Mesendoderm (in vitro differentiated cells): ENCODE measurements at places on chromosomes 11 and 22.

GRCh38 chr11:63844836-63845235 is 5.9 kb downstream of the MARK2 start:
- DNase-seq: no peak

DNA sequence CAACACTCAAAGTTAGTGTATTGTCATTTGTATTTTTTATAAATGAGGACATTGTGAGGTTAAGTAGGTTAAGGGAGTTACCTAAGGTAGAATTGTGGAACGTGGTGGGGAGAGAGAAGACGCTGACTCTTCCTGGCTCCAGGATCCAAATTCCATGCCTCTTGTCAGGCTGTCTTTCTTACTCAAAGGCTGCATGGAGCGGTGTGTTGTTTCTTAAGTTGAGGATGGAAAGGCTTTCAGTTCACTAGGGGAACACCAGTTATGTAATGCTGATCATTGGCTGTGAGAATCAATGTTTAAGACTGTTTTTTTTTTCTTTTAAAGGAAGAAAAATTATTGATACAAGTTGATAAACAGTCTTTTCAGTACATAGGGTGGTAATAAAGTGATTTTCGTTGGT is 2.9 kb downstream of the UBE2L3 start:
- DNase-seq: no peak

- DNase-seq: no peak
Measured at GRCh38 chr11:33147559-33147958, 13.7 kb downstream of the CSTF3 start.

DNA sequence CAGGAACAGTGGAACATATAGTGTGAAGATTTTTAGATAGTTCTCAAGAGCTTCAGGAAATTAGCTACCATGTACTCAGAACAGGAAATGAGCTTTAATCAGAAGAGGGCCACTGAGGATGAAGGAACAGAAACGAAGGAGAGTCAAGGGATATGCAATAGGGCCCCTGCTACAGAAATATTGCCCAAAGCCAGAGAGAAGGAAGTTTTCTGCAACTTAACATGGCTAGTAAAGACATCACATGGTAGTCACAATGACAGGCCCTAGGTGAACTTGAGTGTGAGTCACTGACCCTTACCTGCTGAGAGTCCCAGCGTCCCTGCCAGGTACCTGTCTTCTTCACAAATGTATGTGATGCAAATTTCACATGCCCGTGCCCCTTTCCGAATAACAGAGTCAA is 25.2 kb upstream of the CARD16 start:
- no peak for DNase-seq

GRCh38 chr22:45499746-45500145 is 2.9 kb upstream of the FBLN1 start:
- peak; percentile 69 for DNase-seq

DNA sequence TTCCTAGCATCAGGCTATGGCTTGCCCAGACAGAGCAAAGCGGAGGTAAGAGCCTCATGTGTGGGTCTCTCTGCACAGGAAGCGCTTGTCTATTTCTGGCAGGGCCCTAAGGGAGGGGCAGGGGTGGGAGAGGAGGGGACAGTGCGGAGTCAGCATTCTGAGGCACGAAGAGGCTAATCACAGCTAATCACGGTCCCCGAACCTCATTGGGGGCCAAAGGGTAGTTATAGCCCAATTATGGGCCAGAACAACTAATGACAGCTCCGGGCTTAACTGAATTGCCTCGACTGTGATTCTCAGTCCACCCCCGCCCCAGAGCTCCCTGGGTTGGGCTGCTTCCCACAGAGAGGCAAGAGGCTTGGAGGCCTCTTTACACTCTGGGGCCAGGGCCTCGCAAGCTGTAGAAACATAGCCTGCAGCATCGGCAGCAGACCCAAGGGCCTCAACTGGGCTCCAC is 72.7 kb upstream of the PRDM11 start:
- no peak for DNase-seq

GRCh38 chr11:123478352-123478987 is 48.4 kb downstream of the GRAMD1B start:
- peak; percentile 93 for DNase-seq

DNA sequence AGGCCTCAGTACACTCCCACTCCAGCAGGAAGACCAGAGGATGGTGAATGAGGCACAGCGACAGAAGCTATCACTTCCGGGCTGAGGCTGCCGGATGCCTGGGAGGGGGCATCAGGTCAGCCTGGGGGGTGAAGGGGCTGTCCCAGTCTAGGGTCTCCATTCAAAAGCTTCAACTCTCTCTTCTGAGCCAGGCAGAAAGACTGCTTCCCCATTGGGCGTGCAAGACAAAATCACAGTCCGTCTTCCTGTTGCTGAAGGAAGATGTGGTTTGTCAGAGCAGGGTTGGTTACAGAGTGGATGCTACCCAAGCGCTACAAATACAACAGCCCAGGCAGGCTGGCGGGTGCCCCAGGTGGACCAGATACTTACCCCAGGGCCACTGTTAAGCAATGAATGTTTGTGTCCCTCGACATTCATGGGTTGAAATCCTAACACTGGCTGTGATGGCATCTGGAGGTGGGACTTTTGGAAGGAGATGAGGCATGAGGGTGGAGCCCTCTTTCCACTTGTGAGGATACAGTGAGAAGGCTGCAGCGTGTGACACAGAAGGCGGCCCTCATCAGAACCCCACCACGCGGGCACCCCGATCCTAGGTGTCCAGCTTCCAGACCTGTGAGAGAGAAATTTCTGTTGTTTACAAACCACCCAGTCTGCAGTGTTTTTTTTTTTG is 12.0 kb downstream of the UPK3A start:
- no peak for DNase-seq

DNA sequence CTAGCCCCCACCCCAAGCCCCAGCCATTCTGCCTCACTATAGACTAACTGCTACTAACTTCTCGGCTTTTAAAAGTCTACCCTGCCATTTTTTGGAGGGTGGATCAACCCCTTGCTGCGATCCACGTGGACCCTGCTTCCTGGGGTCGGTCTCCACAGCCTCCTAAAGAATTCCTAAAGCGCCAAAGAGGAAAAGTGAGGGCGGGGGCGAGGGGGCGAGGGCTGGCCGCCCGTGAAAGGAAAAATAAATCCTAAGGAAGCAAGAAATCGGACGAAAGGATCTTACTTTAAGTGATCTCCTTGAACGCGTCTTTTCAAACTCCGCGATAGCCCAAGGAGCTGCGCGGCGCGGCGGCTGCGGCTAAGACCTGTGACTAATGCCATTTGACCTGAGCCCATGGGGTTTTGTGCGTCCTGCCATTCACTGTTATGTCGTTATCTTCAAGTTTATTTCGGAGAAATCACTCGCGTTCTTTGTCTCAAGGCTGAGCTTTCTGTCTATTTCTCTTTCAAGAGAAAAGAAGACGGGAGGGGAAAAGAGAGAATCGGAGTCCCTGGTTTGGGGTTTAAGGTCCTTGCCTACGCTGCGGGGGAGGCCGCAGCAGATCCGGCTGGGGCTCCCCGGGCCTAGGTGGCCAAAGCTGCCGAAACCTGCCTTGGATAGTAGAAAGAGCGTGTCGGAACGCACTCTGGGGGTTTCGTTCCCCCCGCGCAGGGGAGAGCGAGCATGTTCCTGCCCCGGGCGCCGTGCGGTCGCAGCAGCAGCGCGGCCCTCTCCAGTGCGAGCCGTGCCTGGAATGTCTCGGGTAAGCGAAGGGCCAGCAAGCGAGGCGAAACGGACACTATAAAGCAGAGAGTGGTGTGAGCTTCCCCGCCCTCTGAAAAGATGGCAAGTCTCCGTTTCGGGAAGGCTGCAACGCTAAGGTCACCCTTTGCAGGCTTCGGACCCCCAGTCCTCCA is 2.8 kb upstream of the DBX1 start:
- peak; percentile 78 for DNase-seq

- peak; percentile 47 for DNase-seq
Measured at GRCh38 chr11:130163346-130164220, 4.0 kb downstream of the ST14 start.

DNA sequence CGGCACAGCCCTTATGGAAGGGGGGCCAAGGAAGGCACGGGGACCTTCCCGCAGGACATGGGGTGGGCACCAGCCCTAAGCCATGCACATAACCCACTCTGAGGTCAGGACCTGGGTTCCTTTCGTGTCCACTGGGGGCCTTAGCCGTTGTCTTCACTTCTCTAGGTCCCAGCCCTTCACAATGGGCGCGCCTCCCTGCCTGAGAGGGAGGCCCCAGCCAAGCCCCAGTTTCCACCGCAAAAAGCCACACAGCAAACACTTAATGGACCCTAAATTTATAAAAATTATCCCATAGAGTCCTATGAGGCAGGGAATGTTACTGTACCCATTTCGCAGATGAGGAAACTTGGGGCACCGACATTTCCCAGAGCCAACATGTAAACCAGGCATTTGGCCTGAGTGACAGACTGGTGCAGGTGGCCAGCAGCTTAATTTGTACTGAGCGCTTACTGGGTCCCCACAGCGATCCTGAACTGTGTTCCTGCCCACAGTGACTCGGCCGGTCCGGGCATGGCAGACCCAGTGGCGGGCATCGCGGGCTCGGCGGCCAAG is 1.2 kb downstream of the GAS2L1 start:
- no peak for DNase-seq

GRCh38 chr22:22194931-22195264 is 49.7 kb upstream of the VPREB1 start:
- no peak for DNase-seq

GRCh38 chr11:128767591-128768001 is 73.7 kb downstream of the FLI1 start:
- DNase-seq: no peak

DNA sequence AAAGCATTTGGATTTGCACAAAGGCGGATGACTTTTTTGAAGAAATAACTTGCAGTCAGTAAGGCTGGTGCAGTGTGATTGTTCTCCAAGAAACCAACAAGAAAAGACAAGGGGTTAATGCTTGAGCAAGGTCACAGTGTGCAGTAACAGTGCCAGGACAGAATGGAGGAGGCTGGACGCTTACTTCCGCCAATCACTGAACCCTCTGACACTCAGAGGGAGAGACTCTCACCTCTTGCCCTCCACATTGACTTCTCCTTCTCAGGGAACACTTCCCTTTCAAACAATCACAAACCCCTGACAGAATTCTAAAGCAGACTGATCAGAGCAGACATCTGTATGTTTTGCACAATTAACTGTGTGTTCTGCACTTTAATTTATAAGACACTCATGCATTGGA is 228.4 kb downstream of the BLID start:
- no peak for DNase-seq

DNA sequence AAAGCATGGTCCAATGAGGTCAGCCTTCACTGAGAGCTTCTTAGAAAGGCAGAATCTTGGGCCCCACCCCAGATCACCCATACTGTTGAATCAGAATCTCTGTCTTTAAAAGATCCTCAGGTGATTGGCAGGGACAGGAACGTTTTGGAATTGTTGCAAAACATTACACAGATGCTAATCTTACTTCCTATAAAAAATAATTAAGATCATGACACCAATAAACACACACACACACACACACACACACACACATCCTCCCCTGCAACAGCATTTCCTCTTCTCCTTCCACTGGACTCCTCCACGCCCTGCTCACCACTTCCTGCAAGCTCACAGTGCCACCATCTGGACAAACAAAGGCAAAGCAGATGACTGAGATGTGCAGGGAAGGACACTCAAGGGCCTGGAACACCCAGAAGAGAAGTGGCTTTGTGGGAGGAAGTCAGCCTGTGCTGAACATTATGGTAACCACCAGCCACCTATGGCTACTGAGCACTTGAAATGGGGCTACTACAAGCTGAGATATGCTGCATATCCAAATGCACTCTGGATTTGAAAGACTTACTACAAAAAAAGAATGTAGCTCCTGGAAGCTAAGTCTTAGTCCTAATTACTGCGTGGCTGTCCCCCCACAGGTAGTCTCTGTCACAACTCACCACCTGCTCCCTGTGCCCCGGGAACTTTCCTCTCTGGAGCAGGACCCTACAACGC is 65.6 kb downstream of the BTG4 start:
- DNase-seq: peak; percentile 94

- DNase-seq: no peak
Measured at GRCh38 chr11:21635394-21636145, 557.3 kb upstream of the ANO5 start.

- no peak for DNase-seq
Measured at GRCh38 chr11:110003426-110003825, 89.8 kb upstream of the ZC3H12C start.

- no peak for DNase-seq
Measured at GRCh38 chr11:67376873-67377808, 3.7 kb upstream of the CLCF1 start.

- peak; percentile 33 for DNase-seq
Measured at GRCh38 chr11:64164392-64165312, 1.3 kb downstream of the MACROD1 start.

GRCh38 chr11:117431436-117431835 is 103.8 kb downstream of the CEP164 start:
- no peak for DNase-seq

DNA sequence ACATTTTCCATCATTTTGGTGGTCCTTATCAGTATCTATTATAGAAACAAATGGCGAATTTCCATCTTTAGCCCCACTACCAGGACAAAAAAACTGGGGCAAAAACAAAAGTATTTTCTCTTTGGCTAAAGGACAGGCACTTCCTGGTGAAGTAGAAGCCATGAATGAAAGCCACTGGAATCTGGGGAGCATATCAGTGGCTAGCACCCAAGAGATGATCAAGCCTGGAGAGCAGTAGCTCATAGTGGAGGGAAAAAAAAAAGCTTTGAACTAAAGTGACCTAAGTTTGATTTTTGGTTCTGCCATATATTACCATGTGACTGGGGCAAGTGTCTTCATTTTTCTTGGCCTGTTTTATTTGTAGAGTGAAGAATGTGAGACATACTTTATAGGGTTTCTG is 272.3 kb downstream of the GUCY1A2 start:
- DNase-seq: no peak

DNA sequence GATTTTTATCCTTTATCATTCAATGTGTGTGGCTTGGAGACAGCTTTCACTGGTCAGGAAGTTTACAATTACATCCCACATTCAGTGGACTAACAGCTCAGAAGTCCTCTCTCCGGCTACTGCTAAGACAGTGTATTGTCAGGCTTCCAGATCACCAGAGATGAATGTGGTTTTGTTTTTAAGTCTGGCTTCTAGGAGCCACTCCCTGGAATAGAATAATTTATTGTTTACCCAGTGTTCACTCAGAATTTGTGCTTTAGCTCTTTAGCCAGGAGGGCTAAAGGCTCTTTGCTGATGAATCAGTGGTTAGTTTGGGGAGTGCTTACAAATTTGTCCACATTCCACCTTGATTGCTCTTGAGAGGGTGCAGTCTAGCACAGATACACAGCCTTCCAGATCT is 26.5 kb downstream of the TRIM77 start:
- no peak for DNase-seq

- DNase-seq: peak; percentile 97
Measured at GRCh38 chr11:44243595-44244343, 66.2 kb downstream of the ALX4 start.

- DNase-seq: peak; percentile 22
Measured at GRCh38 chr11:118338637-118339061, 3.9 kb downstream of the CD3D start.

GRCh38 chr11:130413405-130414106 is 14.9 kb downstream of the ADAMTS8 start:
- DNase-seq: no peak
